ENCODE measurements at places on chromosomes 6 and 20.
A peak's percentile ranks its signal among the peaks of the same experiment; 100 is the strongest.

- no peak for DNase-seq
Measured at GRCh38 chr6:151733680-151734320, 73.7 kb upstream of the ESR1 start.

DNA sequence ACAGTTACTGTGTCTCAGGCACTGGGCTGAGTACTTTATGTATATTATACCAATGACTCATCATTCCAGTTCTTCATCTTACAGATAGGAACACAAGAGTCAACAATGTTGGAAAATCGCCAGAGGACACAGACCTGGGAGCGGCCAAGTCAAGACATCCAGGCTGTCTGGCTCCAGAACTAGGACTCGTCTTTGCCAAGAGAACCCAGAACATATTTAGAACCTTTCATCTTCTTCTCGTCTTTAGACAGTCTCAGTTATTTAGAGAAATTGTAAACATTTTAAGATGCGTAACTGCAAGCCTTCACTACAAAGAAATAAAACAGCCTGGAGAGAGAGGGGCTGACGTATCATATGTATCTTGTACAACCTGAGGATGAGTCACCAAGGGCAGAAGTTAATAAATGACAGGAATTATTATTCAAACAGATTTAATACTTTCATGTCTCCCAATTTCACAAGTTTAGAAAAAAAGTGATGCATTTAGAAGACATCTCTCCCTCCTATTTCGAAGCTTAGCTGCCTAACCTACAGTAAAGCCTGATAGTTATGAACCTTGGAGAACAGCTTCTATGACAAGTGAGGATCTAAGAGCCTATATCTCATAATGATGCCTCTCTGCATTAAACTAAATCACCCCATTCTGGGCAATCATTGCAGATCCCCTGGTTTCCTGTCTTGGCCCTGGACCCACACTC lies 43.4 kb downstream of the SLC22A3 start:
- no peak for DNase-seq

- no peak for DNase-seq
Measured at GRCh38 chr6:7235712-7236305, 77.2 kb downstream of the SSR1 start.

GRCh38 chr6:27091661-27092315 lies 155.7 kb upstream of the PRSS16 start:
- DNase-seq: no peak

GRCh38 chr6:169121013-169121412 lies 132.6 kb downstream of the THBS2 start:
- no peak for DNase-seq

DNA sequence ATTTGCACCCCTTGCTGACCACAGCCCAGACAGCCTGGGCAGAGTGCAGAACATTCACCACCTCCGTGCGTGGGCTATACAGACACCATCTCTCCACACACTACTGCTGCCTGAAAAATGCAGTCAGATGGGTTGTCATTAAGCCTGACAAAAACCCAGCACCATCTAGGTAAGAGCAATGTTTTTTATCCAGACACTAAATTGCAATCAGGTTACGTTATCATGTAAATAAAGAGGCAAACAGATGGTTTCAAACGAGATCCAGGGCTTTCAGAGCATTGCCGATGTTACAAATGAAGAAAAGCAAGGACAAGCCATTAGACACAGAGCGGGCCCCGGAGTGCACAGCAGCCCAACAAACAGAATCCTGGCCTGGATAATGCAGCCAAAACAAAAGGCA lies 269.6 kb downstream of the PKHD1 start:
- DNase-seq: no peak

DNA sequence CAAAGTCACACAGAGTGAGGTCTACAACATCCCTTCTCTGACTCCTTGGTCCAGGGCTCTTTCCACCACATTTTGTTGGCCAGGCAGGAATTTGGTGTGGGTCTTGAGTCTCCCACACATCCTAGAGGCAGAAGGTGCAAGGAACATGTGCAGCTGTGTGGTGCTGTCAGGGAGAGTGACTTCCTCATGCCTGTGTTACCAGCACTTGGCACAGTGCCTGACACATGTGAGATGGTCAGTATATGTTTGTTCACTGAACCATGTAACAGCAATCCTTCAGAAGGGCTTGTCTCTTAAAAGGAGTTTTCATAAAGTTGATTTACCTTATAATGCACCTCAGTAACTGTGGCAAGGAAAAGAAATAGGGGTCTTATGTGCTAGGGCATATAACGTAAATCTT lies 168.5 kb downstream of the CDC5L start:
- DNase-seq: no peak

GRCh38 chr20:49666911-49667310 lies 46.8 kb downstream of the B4GALT5 start:
- DNase-seq: no peak

DNA sequence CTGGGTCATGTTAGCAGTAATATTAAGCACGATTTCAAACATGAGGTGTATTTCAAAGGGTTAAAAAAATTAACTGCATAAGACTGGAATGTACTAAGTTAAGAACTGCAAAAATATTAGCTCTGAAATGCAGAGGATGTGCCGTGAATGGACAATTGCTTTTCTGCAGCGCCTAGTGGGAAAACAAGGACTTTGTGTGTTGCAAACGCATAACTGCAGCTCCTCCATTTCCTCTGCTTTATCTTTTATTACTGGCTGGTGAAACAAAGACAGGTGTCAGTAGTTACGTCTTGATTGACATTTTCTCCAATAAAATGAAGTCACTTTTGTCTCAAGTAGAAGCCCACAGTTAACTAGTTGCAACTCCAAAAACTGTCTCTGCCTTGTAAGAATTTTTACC lies 1.7 kb downstream of the PDE7B start:
- peak; percentile 34 for DNase-seq

GRCh38 chr6:39063526-39063925 lies 14.9 kb downstream of the GLP1R start:
- no peak for DNase-seq

DNA sequence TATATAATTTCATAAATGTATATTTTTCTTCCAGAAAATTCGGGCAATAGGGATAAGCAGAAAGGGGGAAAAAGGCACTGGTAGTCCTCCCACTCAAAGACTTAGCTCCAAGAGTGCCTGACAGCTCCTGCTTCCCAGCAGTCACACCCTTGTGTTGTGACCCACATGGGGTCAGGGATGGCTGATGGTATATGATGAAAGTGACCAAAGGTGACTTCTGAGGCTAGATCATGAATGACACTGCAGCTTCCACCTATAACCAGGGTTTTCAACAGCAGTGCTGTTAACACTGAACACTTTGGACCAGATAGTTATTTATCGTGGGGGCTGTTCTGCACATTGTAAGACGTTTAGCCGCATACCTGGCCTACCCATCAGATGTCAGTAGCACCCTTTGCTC lies 22.3 kb downstream of the FAM50B start:
- DNase-seq: no peak

DNA sequence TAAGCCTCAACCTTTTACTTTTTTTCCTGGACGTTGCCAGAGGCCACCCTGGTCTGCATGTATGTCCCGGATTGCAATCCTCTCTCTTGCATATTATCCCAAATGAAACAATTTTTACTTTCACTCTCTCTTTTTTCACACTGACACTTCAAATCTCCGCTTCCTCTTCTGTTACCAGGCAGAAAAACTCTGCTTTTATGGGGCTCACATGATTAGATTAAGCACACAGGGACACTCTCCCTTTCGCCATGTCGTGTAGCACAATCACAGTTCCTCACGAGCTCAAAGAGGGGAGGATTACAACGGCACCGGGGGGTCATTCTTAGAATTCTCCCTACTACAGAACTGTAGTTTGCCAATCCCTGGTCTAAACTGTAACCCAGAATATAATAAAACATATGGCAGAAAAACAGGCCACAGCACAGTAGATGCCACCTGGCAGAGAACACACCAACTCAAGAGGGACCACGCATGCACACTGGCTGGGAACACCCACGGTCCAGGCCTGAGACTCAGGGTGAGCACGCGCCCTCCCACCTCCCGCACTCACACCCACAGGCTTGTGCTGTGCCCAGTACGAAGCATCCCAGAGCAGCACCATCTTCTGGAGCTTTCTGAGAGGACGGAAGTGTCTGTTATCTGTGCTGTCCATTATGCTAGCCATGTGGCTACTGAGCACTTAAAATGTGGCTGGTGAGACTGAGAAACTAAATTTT lies 288.7 kb downstream of the KIF16B start:
- DNase-seq: no peak

DNA sequence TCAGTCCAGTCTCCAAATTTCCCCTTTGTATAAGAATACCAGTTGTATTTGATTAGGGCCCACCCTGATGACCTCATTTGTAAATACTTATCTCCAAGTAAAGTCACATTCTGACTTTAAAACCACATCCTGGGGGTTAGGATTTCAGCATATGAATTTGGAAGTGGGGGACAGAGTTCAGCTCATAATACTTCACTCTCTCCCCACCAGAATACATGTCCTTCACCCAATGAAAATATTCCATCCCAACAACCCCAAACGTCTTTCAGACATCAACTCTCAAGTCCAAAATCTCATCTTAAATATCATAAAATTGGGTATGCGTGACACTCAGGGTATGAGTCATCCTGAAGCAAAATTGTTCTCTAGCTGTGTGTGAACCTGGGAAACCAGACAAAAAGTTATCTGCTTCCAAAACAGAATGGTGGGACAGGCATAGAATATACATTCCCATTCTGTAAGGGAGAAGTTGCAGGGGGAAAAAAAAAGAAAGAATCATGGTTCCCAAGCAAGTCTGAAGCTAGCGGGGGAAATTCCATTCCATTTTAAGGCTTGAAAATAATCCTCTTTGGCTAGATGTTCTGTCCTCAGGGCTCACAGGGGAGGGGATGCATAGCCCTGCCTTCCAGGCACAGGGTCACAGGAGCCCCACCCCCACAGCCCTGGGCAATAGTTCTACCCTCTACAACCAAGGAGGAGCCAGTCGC lies 113.9 kb downstream of the ADAT2 start:
- DNase-seq: no peak

GRCh38 chr6:156852147-156852857 lies 75.1 kb downstream of the ARID1B start:
- DNase-seq: no peak

GRCh38 chr6:154478021-154478700 lies 32.3 kb downstream of the CNKSR3 start:
- peak; percentile 21 for DNase-seq

GRCh38 chr20:47704746-47705496 lies 80.4 kb downstream of the SULF2 start:
- no peak for DNase-seq

DNA sequence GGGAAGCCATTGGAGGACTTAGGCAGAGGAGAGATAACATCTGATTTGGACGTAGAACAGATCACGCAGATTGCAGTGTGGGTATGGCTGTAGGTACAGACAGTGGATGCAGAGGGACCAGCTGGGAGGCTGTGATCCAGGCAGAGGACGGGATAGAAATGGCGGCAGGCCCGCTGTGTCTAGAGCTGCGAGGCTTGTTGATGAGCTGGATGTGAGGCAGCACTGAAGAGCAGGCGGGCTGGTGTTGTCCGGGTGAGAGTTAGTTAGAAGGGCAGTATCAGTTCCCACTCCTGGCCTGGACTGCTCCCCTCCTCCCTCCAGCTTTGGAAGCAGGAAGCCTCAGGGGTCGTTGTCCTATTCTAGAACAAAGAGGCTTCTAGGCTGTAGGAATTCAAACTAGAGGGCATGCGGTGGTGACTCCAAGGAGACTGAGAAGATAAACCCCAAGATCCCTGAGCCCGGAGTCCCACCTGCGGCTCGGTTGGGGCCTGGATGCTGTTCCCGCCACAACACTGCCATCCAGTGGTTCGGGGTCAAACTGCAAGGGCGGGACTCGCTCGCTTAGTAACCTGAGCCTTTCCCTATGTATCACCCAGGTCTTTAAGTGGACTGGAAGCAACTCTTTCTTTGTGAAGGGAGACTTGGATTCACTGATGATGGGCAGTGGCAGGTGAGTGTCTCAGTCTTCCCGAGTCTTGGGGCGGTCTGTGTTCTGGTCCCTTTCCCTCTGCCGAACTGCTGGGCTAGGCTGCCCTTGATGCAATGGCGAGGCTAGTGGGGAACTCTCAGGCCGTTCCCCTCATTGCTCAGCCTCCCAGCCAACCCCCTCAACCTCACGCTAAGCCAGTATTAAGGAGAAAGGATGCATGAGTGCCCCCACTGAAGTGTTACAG lies 11.2 kb downstream of the TLDC2 start:
- peak; percentile 80 for DNase-seq

DNA sequence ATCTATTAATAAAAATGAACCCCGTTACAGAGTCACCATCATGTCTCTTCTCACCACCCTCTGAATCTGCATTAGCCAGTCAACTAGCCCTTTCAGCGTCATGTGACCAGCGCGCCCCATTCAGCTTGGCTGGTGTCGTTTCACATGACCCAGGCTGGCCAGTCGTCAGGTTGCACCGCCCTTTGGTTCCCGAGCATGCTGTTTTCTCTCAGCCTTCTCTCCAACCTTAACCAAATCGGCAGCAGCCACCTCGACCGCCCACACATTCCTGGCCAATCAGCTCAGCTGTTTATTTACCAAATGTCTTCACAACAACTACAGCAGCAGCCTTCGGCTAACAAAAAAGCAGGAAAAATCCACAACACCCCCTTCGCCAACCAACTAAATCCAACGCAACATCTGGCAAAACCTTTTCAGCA lies 5.6 kb downstream of the SRSF3 start:
- peak; percentile 27 for DNase-seq

DNA sequence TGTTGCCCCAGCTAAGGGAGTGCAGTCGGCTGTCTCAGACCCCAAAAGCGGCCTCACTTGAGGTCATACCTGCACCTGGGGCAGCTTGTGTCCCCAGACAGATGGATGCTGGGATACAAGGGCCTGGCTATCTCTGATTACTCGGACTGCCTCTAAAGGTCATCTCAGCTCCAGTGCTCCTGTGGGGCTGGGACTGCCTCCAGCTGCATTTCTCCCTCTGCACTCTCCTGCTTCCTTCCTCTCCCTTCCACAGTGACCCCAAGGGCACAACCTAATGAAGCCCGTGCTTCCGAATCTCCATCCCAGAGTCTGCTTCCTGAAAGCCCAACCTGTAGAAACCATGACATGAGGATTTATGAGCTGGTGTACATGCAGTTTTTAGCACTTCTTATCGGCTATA lies 22.8 kb upstream of the OCSTAMP start:
- DNase-seq: no peak

DNA sequence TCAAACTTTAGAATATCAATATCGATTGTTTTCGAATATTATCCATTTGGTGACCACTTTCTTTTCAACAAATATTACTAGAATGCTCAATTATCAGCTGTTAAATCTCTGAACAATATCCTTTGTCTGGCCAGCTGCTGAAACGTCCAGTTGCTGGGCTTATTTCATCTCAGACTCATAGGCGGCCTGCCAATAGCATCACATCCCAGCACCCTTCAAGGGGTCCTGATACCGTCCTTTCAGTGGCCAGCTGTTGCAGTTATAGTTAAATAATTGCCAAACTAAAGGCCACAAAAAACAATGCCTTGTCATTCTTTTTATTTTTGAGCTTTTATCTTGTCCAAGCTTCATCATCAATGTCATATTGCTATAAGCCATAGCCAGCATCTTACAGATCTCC lies 1006.8 kb upstream of the MANEA start:
- DNase-seq: peak; percentile 33

- peak; percentile 15 for DNase-seq
Measured at GRCh38 chr6:76774781-76775384, 688.4 kb downstream of the HTR1B start.
